Tibial artery (tissue), 4 donors: ENCODE measurements at places on chromosomes 11 and 22.

DNA sequence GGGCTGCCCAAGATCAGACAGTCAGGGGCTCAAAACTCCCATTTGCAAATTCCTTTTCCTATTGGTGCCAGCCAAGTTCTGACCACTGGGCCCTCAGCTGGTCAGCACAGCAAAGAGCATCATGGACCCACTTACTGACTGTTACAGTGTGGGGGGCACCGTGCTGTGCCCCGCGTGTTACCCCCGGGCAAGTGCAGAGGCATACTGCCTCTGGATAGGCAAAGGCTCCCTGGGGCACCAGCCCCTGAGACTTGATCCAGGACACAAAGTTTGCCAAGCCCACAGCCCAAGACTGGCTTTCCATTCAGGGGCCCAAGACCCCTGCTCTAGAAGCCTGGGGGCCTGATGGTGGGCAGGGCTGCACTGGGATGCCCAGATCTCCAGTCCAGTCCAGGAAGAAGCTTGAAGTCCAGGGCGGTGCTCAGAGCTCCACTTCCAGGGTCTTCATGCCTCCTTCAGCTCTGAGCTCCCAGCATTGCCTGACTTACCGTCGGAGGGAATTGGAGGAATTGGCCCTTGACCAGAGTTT lies 6.6 kb downstream of the LRRC32 start:
- DNase-seq, result peak; percentile 14

DNA sequence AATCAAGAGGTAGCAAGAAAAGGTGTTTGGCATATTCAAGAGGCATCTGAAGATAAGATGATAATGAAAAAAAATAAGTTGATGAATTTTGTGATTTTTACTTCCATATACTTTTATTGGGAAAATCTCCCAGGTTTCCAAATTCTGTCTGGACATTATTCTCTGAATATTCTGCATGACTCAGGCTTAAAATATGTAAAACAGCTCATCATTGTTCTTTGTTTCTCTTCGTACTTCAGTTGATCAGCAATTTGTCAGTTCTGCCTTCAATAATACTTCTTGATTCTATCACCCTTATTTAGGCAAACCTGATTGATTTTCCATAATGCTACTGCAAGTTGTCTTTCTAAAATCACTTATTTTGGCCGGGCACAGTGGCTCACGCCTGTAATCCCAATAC lies 30.2 kb downstream of the GTF2H1 start:
- no peak for DNase-seq

- DNase-seq, result no peak
Measured at GRCh38 chr22:41260871-41261270, 20.1 kb upstream of the CHADL start.

GRCh38 chr22:49971232-49972162 lies 10.9 kb downstream of the PIM3 start:
- peak; percentile 92 for DNase-seq

DNA sequence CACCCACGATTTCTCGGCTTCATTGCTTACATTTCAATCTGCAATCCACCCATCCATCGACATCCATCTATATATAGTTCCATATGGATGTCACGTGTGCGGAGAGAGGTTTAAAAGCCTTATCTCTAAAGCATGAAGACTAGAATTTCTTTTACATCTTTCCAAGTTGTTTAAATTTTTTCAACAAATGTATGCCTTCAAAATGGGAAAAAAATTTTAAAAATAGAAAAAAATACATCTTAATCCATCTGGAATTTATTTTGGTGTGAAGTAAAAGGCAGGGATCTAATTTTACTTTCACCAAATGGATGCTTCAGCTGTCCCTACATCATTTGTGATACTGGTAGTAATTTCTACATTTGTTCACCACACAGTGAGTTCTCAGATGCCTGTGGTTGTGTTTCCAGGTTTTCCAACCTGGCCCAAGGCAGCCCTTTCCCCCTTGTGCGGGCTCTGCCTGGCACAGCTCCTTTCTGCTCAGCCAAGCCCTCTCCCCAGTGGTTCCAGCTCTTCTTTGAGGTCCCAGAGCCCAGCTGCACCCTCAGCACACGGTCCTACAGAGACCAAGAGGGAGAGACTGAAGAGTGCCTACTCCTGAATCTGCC lies 37.6 kb upstream of the KLHL35 start:
- no peak for DNase-seq

- no peak for DNase-seq
Measured at GRCh38 chr11:60370252-60370810, 8.0 kb upstream of the MS4A7 start.

DNA sequence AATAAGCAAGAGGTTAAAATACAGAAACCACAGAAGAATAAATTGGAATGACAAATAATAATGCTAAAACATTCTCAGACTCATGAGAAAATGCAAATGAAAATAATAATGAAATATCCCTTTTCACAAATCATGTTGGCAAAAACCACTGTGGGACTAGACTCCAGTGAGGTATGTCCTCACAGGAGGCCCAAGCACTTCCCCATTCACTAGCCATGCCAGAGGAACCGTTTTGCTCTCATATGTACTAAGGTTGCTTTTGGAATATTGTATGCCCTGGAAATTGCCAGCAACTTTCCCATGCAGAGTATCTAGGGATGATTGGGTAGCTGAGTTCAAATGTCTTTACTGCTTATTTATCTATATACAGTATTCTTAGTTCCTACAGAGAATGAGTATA lies 106.2 kb upstream of the CHORDC1 start:
- DNase-seq, result no peak

GRCh38 chr11:31940371-31941037 lies 129.4 kb upstream of the PAX6 start:
- no peak for DNase-seq

- no peak for DNase-seq
Measured at GRCh38 chr11:31996159-31996881, 94.6 kb upstream of the RCN1 start.

DNA sequence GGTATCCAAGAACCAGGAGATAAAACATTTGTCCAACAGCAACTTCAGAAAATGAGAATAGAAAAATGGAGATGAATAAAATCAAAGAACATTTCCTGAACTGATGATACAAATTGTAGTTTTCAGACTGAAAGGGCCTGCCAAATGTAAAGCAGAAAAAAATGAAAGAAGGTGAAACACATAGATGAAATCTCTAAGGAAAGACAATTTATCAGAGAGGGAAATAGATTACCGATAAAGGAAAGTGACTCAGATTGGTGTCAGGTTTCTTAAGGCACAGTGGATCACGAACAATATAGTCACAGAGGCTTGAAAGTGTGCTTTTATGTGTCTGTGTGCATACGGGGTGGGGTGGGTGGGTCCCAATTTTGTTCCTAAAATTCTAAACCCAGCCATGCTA lies 4.1 kb upstream of the STT3A start:
- DNase-seq, result no peak

GRCh38 chr11:19553683-19554333 lies 158.8 kb upstream of the NAV2 start:
- DNase-seq, result peak; percentile 80

- DNase-seq, result no peak
Measured at GRCh38 chr11:97883086-97883485, 1137.7 kb upstream of the CNTN5 start.

- peak; percentile 84 for DNase-seq
Measured at GRCh38 chr11:119339589-119340334, 921 bp downstream of the C1QTNF5 start.

GRCh38 chr22:48890693-48891554 lies 936.7 kb downstream of the BRD1 start:
- DNase-seq, result no peak

DNA sequence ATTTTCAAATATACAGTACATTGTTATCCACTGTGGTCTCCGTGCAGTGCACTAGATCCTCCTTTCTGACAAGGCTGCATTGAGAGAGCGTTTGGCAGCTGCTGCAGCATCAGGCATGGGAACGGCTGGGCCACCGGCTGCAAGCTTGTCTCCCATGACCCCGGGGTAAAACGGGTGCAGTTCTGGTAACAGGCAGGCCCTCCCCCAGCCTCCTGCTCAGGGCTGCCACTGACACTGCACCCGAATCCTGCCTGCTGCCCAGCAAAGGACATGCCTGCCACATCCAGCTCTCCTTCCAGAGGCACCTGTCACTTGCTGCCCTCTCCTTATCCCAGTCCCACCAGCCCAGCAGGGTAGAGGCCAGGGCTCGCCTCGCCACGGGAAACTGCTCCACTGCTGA lies 124.5 kb upstream of the TMEM45B start:
- DNase-seq, result no peak
